ENCODE measurements at places on chromosomes 5 and 9. TPM values are rescaled to one million over a fixed set of nuclear protein-coding genes. Genes with fewer than 3 reads are reported as not detected.

GRCh38 chr9:134914501-134914834, 3.2 kb downstream of the FCN1 start:
- no peak overlapping the region for H3K27ac ChIP-seq
- peaks cover 10% of the 10 kb centered on the region for H3K27me3 ChIP-seq
- H3K4me1 ChIP-seq, result no peaks in the 10 kb centered on the region
- DNase-seq, result no peak
- H3K36me3 ChIP-seq, result no peaks in the 10 kb centered on the region

SHOC1 gene
- total RNA-seq, result not detected

NOXA1 gene
- total RNA-seq, result 0.53 TPM

EGFLAM gene
- total RNA-seq, result not detected
